Retinal pigment epithelial cell (primary cell): ENCODE measurements at places on chromosomes 5 and 9.
A peak's percentile ranks its signal among the peaks of the same experiment; 100 is the strongest.

DNA sequence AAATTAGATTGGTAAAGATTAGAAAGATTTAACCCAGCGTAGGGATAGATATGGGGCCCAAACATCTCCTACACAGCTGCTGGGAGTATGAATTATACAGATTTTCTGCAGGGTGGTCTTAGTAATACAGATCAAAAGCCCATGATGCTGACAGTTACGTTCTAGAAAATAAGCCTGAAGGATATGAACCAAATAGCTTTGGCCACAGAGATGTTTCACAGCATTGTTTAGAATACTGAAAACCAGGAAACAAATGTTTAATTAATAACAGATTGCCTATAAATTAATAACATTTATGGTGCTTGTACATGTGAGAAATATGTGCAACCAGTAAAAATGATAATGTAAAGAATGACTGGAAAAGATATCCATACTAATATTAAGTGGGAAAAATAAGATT is 24.7 kb downstream of the F2RL2 start:
- no peak for DNase-seq

DNA sequence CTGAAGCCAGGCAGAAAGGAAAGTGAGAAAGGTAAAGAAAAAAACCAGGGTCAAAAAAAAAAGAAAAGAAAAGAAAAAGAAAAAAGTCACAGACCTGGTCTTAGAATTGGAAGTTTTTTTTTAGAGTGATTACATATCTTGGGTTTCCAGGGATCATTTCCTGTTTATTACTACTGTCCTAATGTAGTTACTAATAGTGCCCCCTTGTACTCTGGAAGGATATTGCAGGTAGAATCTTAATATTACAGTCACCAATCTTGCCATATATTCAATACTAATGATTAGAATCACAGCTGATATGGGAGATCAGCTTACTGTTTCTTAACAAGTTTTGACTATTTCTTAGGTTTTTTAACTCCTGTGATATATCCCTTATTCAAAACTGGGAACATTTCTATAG is 543.2 kb upstream of the CDH6 start:
- no peak for DNase-seq

DNA sequence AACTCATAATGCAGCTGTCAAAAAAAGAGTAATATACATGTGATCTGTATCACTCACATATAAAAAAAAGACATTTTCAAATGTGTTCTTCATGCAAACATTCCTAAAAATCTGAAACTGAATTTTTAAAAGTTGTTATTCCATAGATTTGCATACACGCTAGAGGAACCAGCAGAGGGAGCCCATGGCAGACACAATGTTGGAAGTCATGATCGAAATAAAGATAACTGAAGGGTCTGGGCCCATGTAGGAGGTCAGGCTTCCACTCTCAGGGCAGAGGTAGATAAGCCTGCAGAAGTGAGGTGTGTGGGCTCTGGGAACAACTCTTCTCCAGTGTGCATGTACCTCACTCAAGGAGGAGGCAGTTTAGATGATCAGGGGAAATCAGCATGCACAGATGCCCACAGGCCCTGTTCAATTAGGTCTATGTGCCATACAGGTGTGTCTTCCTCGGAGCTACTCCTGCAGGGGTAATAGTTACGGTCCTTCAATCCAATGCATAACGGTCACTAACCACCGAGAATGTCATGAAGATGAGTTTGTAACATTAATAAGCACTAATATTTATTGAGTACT is 208.6 kb downstream of the EPB41L4A start:
- DNase-seq: no peak

- DNase-seq: no peak
Measured at GRCh38 chr9:113953531-113953930, 77.4 kb downstream of the ZNF618 start.

GRCh38 chr5:68015381-68016302 is 199.9 kb upstream of the PIK3R1 start:
- no peak for DNase-seq

DNA sequence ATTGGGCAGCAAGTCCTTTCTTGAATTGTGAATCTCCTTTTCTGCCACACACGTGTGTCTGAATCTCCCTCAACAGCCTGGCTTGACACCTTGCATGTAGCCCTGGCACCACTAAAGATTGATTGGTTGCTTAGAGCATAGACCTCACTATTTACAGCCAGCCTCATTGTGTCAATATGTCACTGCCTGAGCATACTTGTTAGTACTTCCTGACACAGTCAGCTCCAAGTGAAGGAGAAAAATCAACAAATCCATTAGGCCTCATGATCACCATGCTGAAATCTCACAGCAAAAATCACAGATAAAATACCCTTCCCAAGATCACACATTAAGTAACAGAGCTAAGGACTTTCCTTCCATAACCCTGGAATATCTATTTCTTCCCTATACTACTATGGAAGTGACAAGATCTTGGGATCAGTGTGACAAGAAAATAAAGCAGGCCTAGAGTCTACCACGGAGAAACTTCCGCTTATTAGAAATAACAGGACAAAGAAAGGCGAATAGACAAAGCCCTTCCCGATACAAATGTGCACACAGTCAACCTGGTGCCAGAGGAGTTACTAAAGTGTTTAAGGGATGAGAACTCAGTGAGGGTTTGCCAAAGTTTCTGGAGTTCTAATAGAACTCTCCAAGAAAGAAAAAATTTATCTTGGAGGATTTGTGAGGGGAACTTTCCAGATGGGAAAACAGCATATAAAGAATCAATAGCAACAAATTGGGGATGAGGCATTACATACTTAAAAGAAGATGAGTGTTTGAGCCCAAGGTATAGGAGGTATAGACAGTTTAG is 5.6 kb upstream of the ARL15 start:
- DNase-seq: no peak

DNA sequence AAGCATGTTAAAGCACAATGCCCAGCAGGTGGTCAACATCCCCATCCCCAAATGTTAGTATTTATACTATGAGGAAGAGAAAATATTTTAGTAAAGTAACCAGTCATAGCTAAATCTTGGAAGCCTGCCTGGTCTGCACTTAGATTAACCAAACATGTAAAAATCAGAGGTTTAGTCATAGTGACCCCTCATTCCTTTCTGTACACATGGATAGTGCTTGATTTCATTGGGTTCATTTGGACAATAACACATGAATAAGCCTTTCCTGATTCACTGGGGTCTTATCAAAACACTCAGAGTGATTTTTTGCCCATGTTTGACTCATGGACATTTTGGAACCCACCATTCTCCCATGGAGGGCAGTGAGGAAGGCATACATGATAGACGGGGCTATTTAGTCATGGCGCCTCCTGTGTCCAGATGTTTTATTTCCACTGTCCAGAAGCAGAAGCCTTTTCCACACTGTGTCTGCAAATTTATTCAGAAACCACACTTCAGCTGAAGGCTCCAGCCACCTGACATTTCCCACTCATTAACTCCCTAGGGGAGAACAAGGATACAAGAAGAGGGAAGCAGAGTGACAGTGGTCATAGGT is 32.5 kb downstream of the OR1J1 start:
- DNase-seq: no peak

- DNase-seq: no peak
Measured at GRCh38 chr5:171453056-171453725, 33.7 kb downstream of the FGF18 start.

DNA sequence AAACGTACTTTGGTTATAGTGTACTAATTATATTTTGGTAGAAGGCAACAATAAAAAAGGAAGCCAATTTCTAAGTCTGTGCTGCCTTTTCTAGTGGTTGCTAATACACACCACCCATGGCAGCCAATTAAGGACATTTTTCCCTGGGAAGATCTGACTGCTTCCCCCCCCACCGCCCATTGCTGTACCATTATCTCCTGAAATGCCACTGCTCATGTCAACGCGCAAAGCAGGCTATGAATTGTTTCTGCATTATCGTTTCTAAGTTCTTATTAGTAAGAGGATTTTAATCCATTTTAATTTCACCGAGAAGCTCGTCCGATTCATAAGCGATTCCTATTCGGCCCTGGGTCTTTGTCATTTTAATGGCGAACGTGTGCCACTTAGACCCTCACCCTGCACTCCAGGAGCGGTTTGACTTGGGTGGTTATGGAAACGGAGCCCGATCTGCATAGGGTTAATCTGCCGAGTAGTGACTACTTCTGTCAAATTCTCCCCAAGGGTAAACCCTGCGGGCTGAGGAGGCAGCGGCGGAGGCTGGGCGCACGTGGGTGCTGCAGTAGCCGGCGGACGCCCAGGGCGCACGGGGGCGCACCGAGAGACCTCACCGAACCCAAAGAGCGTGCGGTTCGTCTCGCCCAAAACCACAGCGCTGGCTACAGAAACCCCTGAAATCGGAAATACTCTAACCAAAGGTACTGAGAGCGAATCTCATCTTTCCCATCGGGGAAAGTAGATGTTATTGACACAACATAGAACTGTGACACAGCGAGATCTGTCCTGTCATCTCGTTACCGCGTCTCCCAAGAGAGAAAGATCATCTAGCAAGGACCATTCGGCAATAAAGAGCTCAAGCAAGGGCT is 55.8 kb upstream of the SHC3 start:
- DNase-seq: no peak

- DNase-seq: peak; percentile 23
Measured at GRCh38 chr5:77015938-77016569, 14.2 kb upstream of the AGGF1 start.

GRCh38 chr9:22203371-22204138 is 194.4 kb upstream of the CDKN2B start:
- no peak for DNase-seq

- DNase-seq: peak; percentile 89
Measured at GRCh38 chr9:83920927-83921707, at the start of gene KIF27. KIF27 (minus strand) TSS chr9:83921432; CDS start chr9:83915591, 5,841 bp downstream.

- DNase-seq: no peak
Measured at GRCh38 chr5:133769842-133770241, 157.5 kb upstream of the FSTL4 start.

DNA sequence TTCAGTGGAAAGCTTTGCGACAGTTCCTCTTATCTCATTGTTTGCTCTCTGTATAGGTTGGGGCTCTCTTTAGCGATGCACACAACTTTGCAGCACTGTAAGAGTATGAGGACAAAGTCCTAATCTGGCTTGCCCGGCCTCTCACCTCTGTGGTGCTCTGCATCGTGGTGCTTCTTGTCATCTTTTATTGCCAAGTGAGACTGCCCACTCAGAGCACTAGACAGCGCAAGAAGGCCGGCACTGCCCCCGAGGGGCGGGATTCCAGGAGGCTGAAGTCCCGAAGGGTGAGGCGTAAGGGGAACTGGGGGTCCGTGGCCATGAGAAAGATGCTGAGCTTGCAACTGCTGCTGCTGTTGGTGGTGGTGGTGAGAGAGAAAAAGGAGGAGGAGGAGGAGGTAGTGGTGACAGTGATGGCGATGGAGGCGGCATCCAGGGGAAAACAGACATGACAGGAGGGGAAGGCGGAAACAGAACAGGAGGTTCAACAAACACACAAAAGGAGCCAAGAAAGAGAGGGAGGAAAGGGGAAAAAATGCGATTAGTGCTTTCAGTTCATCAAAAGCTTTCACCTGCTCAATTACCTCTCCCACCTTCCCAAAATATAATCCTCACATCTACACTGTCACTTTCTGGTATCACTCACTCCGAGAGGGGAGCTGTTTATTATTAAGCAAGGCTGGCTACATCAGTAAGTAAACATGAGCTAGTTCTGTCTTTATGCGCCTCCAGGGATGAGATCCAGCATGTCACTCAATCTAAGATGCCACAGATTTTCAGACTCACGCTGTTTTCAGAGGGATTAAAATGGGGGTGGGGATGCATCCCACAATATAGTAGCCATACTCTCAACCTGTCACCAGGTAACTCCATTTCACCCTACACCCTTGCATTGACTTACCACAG is 55.1 kb downstream of the TLE1 start:
- no peak for DNase-seq

DNA sequence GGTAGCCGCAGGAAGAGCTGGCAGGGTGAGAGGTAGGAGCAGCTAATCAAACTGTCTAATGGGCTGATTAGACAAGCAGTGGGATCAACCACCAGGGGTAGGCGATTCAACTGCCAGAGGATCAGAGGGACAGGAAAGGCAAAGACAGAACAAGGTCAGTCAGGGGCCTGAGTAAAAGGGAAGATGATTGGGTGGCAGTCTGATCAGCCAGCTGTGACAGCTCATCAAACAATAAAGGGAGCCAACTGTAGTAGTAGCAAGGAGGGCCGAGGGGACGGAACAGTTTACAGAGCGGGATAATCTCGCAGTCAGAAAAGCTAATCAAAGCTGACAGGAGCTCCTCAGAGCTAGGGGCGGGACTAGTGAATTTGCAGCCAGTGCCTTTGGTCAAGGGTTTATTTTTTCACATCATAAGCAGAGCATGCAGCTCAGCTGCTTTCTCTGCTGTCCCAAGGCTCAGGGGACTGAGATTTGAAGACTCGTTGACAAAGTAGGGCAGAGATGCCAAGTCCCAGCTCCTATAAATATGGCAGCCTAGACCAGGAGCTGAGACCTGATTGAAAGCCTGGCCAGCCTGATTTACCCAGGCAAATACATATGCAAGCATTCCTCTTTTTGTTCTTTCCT is 418.2 kb downstream of the GABRG2 start:
- peak; percentile 23 for DNase-seq

DNA sequence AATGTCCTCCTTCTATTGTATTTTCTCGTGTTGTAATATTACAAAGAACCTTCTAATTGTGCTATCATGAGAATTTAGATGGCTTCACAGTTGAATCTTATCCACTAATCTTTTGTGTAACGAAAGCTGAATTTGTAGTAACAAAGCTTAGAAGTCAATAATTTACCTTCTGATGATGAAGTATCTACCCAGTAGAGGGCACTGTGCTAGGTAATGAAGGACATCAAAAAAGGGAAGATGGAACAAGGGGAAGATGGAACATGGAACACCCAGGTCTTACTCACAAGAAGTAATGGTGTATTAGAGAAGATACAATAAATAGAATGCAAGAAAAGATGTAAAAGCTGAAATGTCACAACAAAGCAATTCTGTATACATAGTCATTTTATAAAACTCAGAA is 131.0 kb upstream of the CCNG1 start:
- no peak for DNase-seq

- DNase-seq: no peak
Measured at GRCh38 chr5:134935711-134936602, 31.0 kb downstream of the PCBD2 start.

GRCh38 chr9:112655668-112656067 is 62.2 kb downstream of the INIP start:
- no peak for DNase-seq

DNA sequence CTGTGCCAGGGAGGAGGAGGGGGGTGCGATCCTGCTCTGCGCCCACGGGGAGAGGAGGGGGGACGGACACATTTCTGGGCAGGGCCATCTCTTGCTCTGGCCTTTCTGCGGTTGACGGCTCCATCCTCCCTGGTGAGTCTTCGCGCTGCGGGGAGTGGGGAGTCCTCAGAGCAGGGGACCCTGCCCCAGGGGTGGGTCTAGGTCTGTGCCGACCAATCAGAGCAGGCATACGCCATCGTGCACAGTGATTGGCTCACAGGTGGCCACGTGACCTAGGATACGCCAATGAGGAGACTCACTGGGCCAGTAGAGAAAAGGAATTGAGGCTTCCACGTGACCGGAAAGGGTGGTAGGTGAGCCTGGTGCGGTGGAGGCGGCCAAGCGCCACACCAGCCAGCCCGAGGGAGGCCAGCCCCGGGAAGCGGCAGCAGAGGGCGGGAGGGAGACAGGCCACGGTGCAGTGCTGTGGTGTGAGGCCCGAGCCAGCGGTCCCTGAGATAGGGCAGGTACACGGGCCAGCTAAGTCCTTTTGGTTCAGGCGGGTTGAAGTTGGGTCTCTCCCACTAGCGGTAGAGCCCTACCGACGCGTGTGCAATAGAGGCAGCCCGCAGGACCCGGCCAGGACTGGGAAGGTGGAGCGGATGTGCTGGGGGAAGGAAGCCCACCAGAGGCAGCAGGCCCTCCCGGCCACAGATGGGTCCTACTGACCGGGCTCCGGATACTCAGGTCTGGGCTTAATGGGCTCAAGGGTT is 65.2 kb upstream of the RNF130 start:
- DNase-seq: no peak
